Transverse colon (tissue), 4 donors: ENCODE measurements at places on chromosomes 13 and 19.

DNA sequence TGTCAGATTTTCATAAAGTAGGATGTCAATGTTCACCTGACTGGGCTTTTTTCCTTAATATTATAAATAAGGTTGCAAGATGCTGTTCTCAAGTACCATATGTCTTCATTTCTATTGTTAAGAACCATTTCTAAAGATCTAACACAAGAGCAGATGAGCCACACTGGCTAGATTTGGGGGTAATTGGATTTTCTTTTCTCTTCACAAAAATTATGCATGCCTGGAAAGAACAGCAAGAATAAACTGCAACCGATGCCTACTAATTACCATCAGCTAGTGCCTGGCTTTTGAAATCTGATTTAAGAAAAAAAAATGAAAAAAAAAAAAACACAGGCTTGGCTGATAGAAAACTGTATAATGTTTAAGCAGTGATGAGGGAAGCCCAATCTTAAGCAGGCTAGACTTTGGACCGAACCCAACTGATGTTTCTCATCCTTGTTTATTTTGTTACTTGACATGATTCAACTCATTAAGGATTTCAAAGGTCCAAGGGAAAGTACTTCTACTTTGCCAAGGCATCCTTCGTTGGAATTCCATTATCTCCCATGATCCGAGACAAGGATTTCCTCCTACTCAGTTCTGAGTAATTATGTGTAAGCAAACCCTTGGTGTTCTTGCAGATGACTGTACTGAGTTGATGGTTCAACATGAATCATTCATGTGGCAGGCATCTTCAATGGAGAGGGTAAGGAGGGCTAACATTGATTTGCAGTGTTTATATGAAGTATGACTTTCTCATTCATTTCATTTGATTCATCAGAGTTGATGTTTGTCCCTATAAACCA is 300.5 kb downstream of the SPRY2 start:
- no peak for DNase-seq

DNA sequence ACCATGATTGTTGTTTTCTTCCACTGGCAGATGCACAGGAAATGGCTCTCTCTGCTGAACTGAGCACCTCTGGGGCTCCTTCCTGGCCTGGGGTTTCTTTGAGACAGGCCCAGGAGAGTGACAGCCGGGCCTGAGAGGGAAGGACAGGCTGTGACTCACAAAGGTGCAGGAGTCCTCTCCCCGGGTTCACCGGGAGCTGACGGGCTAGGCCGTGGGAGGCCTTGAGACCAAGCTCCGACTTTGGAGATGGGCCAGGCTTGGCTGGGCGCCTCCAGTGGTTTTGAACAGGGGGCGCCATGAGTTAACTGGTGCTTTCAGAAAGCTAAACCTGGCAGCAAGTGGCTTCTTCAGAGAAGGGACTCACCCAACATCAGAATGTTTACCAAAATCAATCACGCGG is 143.4 kb downstream of the URI1 start:
- no peak for DNase-seq

GRCh38 chr13:94394723-94395122 is 84.8 kb downstream of the DCT start:
- DNase-seq: no peak

DNA sequence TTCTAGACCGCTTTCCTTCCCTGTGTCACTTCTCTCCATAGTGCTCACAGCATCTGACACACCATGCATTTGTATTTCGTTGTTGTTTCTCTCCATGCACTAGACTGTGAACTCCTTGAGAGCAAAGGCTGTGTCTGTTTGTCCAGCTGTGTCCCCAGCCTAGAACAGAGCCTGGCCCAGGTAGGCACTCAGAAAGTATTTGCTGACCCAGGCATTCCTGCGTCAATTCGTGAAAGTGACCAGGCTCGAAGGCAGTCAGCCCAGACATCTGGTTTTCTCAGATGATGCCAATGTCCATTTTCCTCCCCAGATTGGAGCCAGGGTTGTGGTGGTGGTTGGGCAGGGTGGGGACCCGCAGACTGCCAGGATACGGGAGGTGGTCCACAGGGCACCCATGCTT is 164.8 kb downstream of the ZNF536 start:
- no peak for DNase-seq
